ENCODE measurements at places on chromosomes 13 and 19.

DNA sequence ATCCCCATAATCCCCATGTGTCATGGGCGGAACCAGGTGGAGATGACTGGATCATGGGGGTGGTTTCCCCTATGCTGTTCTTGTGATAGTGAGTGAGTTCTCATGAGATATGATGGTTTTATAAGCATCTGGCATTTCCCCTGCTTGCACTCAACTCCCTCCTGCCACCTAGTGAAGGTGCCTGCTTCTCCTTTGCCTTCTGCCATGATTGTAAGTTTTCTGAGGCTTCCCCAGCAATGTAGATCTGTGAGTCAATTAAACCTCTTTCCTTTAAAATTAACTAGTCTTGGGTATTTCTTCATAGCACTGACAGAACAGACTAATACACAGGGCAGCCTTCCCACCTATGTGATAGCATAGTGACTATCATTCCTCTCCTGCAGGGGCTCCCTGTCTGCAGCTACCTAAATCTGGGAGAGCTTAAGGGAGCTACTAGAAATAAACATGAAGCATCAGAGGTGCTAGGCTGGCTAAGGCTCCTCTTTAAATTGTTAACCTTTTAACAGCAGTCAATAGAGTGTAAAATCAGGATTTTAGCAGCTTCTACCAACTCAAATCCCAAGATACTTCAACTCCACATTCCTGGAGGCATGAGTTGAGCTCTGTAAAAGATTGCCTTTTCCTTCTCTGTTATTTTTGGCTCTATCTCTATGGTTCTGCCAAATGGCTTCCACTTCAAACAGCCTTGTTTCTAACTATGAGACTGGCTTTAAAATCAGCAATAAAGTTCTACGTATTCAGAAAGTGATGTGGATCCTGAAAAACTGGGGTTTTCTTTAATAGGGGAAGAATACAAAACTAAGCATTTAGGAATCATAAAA, 112.3 kb downstream of the VWA8 start:
- DNase-seq = no peak

- no peak for DNase-seq
Measured at GRCh38 chr13:27574661-27575060, 45.7 kb downstream of the LNX2 start.

GRCh38 chr19:46393456-46394401, 19.6 kb downstream of the CCDC8 start:
- no peak for DNase-seq

DNA sequence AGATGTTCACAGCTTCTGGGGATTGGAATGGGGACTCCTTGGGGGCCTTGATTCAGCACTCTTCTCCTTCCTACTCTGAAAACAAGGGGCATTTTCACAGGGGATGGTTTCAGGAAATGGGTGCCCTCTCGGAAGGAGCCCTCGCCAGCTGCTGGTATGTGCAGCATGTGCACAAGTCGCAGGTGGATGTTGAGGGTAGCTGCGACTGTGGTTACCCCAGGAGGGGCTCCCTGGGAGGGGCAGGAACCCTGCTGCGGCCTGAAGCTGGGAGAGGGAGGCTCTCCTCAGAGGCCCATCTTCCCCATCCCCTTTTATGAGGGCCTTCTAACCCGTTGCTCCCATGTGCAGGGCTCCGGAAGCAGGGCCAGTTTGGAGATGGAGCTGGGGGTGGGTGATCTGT, 6.2 kb downstream of the ZNF446 start:
- DNase-seq = no peak

Data from non-pigmented ciliary epithelial cell (primary cell).